ENCODE measurements at places on chromosomes 1 and 21.
A peak's percentile ranks its signal among the peaks of the same experiment; 100 is the strongest.

GRCh38 chr1:10353282-10353681 lies 45.6 kb upstream of the PGD start:
- no peak for DNase-seq

GRCh38 chr1:12424793-12425192 lies 193.2 kb downstream of the DHRS3 start:
- no peak for DNase-seq

GRCh38 chr1:118004312-118004711 lies 74.8 kb downstream of the WDR3 start:
- no peak for DNase-seq

DNA sequence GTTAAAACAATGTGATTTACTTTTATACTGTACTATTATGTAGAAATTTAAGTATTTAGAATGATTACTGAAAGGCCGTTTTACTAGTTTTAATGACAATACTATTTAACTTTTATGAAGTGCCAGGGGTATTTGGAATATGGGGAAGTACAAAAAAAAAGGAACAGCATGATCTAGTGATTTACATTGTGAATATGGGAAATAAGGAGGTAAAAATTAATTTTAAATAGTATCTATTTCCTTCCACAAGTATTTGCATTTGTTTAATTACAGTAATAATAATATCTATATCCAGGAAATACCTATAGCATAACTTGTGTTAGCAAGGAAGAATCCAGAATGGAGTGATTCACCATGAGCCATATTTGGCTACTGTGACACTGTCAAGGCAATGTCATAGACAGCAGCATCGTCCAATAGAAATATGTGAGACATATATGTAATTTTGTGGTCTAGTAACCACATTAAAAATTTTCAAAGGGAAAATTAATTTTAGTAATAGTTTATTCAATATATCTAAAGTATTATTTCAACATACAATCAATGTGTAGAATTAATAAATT lies 22.0 kb downstream of the CNST start:
- no peak for DNase-seq

GRCh38 chr1:101298663-101299062 lies 61.8 kb downstream of the S1PR1 start:
- no peak for DNase-seq

- DNase-seq: no peak
Measured at GRCh38 chr21:41500931-41501381, 7.0 kb downstream of the TMPRSS2 start.

DNA sequence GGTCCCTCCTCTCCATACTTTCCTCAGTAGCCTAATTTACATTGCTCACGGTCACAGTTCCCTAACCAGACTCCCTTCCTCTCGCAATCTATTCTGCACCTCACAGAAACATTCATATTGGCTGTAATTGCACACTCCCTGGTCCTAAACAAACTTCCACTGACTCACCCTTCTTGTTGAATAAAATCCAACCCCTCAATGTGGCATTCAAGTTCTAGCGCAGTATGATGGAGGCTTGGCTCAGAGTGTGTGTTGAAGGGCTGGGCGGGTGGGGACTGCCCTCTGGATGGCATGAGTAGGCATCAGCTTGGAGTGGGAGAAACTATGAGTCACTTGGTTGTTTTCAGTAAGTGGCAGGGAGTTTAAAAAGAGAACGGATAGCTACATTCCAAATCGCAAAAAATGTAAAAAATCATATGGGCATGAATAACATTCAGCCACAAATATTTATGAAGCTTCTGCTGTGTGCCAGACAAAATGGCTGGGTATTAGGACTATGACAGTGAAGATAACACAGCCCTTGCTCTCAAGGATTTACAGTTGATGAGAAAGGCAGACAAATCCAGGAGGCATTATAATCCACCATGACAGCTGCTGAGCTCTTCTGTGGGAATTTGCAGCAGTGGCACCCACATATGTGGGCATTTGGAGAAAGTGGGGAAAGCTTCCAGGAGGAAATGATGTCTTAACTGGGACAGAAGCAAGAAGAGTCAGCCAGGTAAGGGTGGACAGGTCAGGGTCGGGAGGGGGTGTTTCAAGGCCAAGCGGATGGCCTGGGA lies 42.2 kb upstream of the LYST start:
- DNase-seq: no peak

DNA sequence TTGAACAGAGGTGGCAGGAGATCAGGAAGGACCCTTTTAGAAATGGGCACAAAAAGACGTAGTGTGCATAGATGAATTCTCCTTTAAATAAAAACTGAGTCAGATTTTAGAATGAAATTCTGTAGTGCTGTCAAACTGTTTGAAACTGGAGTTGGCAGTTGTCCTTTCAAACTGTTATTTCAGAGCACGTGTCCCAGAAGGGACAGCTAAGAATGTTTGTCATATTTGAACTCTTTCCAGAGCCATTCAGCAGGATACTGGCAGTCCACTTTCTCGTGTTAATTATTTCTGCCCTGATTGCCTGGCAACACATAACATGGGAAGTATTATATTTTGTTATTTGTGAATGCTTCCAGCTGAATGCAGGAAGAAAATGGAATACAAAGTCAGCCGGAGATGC lies 212.3 kb upstream of the DPYD start:
- no peak for DNase-seq

DNA sequence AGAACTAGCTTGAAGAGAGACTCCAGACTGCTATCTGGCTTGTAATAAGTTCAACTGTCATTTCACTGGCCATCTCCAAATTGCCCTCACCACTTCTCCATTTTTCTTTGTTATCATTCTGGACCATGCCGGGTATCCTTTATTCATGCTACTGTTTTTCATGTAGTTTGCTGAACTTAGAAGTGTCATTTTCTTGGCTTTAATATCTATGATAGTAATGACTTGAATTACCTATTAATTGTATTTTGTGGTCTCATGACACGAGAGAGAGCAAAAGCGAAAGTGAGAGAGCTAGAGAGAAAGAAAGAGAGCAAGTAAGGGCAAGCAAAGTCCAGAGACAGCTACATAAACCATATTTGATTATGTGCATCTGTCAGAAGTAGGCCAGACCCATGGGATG lies 184.9 kb upstream of the ATP1B1 start:
- DNase-seq: no peak

DNA sequence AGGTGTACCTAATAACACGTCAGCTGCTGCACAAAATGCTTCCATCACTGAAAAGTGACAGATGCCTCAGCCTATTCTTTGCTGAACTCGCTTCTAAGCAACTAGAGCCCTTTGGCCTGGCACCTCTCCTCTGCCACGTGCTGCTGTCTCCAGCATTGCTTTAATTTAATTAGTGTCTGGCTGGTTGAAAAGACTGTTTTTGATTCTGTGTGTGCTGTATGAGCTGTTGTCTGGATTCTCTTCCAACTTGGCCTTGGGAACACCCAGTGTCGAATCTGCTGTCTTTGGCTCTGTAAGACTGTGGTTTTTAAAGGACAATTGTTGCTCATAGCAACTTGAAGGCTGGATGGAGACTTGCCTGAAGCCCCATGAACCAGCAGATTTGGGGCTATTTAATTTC lies 109.5 kb downstream of the PSMG1 start:
- peak; percentile 18 for DNase-seq

GRCh38 chr21:33981391-33982101 lies 65.9 kb upstream of the ATP5PO start:
- no peak for DNase-seq

DNA sequence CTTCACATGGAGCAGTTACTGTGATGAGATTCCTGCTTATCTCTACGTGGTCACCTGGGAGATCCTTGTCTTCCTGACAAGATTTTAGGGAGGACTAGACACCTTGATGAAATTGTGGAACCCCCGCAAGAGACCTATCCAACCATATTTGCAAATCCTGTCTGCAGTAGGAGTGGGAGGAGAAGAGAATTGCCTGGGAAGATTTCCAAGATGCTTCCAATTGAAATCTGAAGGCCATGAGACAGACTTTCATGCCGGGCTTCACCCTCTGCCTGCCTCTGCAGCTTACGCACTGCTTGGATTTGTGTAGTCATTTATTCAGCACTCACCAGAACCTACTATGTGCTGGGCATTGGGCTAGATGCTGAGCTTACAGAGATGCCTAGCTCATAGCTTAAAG lies 106.6 kb downstream of the OMA1 start:
- no peak for DNase-seq

DNA sequence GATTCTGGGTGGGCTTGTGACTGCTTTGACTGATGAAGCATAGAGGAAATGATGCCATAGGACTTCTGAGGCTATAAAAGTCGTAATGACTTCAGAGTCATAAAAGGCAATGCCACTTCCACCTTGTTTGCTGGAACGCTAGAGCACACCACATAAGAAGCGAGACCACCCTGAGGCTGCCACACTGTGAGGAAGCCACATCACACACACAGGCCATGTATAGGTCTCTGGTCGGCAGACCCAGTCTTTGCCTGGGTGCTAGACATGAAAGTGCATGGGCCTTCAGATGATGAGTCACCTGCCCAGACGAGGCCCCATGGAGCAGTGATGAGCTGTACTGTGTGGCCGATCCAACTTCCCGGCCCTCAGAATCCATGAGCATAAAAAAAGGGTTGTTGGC lies 14.2 kb upstream of the KANK4 start:
- DNase-seq: no peak

DNA sequence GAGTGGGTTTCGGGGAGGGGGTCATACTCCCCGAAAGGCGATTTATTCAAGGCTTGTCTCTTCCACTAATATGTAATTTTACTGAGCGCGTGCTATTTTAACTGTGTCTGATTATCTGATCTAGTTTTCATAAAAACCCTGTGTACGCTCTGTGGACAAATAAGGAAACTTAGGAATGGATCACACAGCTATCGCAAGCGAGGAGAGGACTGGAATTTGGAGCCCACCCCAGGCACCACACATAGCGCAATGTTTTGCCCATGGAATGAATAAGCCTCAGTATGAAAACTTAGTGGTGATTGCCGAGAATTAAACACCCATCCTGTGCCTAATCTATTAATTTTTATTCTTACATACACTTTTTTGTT lies 9.8 kb upstream of the RAB42 start:
- no peak for DNase-seq

- peak; percentile 70 for DNase-seq
Measured at GRCh38 chr1:20151906-20152598, 12.9 kb downstream of the PLA2G2F start.

GRCh38 chr1:16618719-16619118 lies 5.4 kb upstream of the NBPF1 start:
- DNase-seq: no peak

DNA sequence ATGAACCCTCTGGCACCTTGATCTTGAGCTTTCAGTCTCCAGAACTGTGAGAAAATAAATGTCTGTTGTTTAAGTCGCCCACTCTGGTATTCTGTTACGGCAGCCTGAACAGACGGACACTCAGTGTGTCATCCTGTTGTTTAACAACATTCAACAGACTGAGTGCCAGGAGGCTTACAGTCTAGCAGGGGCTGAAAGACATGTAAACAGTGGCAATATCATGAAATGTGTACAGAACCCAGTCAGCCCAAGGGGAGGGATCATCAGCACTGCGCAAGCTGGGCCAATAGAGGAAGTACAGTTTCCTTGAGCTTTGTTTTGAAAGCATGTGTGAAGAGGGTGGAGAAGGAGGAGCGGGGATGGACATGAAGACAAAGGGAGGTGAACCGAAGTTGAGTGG lies 13.6 kb downstream of the DIP2A start:
- no peak for DNase-seq

- DNase-seq: no peak
Measured at GRCh38 chr21:15366555-15366954, 301.8 kb upstream of the NRIP1 start.

DNA sequence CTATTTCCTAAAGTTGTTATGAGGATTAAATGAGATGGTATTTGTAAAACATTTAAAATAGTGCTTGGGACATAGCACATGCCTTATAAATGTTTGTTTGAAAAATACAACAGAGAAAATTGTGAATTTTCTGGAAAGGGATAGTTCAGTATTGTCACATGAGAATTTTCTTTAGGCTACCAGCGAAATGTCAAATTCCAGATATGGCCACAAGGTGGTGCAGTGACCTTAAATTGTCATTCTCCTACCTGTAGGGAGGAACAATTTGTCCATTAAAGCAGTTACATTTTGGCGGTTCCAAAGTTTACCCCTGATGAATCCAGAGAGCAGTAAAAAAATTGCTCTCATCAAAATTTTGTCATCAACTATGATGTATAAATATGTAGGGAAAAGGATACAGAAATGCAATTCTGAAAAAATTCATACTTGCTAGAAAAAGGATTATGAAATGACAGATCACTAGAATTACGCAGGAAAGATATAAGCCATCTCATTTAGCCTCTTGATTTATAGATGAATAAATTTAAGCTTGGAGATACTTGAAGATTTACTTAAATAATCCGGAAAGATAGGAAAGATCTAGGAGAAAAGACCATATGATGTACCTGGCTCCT lies 50.2 kb upstream of the TSHB start:
- no peak for DNase-seq

DNA sequence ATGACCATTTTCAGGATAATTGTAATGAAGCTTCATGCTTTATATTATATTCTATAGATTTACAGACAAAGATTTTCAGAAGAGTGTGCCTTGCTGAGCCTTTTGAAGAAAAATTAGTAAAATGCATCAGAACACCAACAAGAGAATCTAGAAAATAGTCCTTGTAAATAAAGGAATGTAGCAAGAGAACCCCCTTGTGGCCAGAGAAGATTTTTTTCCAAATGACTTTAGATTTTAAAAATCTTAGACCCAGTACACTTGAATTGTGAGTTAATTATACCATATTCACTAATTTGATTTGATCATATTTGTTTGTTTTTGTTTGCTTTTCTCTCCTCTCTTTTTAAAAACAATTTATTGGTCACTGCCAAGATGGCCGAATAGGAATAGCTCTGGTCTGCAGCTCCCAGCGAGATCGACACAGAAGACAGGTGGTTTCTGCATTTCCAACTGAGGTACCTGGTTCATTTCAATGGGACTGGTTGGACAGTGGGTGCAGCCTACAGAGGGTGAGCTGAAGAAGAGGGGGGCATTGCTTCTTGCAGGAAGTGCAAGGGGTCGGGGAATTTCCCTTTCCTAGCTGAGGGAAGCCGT lies 12.8 kb upstream of the IFI44L start:
- DNase-seq: no peak

DNA sequence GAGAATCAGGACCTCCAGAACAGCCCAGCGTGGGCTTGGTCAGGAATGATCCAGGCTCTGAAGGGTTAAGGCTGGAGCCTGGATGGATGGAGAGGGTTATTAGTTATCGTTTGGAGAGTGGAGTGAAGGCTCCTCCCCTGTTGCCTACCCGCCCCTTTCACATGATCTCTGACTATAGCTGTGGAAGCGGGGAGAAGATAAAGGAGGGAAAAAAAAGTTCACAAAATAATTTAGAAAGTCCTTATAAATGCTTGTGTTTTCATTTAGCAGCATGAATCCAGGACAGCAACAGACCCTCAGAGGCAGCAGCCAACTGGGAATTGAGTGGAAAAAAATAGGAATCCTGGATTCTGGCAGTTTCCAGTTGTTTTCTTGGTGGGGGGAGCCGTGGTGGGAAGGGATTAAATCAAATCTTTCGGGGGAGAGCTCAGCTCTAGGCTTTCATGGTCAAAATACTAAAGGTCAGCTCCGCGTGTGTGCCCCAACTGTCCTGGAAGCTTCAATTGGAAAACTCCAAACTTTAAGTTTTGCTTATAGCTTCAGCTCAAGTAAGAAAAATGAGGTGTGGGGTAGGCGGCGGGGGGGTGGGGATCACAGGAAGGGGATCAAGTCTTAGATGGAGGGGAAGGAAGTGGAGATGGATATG lies 595 bp upstream of the DDR2 start:
- DNase-seq: no peak
